Osteocyte (in vitro differentiated cells): ENCODE measurements at places on chromosomes 4 and X.
A peak's percentile ranks its signal among the peaks of the same experiment; 100 is the strongest.

- no peak for DNase-seq
Measured at GRCh38 chr4:140485939-140486338, 12.2 kb downstream of the MGAT4D start.

- no peak for DNase-seq
Measured at GRCh38 chr4:32601848-32602247, 1881.7 kb downstream of the PCDH7 start.

GRCh38 chr4:148006001-148006400 lies 274.1 kb downstream of the ARHGAP10 start:
- no peak for DNase-seq

- peak; percentile 90 for DNase-seq
Measured at GRCh38 chrX:154136627-154137161, 7.3 kb upstream of the OPN1LW start.

DNA sequence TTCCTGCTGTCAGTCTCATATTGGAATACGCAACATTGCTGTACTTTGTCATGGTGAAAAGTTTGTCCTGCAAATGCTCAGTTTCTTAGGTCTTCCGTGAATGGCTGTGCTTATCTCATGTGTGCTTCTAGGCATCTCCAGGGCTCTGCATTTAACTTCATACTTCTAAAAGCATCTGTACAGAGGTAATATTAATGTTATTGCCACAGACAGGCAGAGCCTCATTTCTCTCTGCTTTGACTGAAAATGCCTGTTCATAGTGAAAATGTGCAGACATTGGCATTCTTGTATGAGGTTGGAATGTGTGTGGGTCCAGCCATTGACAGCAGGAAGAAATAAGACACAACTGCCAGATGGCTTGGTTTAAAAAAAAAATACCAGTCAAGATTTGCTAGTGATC lies 140.1 kb upstream of the TTC29 start:
- no peak for DNase-seq

DNA sequence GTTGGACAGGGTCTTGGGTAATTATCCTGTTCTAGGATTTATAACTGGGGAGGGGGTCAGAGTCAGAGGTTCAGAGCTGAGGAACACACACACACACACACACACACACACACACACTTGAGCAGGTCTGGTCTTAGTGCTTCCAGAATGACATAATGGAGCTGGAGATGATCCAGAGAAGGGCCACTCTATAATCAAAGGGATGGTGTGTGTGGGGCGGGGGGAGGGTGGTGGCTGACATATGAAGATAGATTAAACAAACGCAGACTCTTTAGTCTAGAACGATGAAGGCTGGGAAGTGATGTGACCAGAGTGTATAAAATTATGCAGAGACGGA lies 434 bp upstream of the TMEM255A start:
- DNase-seq, result no peak
